ENCODE measurements at places on chromosomes 13 and 19.

DNA sequence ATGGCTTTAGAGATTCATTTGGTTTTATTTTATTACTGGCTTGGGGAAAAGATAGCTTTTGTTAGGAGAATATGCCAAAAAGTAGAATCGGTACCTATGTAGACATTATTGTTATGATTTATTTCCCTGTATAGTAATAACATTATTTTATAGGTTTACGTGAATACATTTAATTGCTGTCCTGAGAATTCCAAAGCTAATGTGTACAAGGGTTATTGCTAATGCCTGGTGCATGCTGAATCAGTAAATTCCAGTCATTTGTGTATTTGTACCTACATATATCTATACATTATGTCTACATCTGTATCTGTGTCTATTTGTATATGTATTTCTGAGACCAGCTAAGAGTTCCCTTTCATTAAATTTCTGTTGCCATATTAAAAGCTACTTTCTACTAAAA lies 550.9 kb downstream of the GPC6 start:
- DNase-seq = no peak

DNA sequence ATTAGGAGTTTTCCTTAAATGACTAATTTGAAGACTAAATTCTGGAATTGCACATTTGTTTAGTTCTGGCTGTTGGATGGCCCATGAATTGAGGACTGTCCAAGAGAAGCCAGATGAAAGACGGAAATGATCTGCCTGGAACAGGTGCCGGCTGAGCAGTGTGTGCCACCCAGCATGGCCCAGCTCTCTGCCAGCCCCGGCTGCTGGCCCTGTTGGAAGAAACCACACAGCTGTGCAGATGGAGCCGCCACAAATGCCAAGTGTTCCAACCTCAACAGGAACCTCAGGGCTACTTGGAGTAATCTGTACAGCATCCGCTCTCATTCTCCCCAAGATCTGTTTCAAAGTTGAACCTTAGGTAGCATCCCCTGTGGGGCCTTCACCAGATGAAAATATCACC lies 67.0 kb upstream of the STARD13 start:
- peak; percentile 4 for DNase-seq

DNA sequence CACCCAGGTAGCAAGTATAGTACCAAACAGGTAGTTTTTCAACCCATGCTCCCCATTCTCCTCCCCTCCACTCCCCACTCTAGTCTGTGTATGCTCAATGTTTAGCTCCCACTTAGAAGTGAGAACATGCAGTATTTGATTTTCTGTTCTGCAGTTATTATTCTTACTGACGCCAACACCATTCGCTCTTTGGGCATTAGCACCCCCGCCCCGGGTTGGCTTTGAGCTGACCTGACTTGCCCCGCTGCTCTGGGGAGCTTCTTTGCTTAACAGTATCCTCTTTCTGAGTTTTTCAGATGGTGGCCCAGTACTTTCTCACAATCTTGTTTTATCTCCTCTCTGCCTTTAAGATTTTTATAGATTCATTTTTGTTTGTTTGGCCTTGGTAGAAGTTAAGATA lies 138.7 kb downstream of the CRYL1 start:
- DNase-seq = no peak

GRCh38 chr13:106467427-106468122 lies 67.9 kb downstream of the EFNB2 start:
- no peak for DNase-seq

DNA sequence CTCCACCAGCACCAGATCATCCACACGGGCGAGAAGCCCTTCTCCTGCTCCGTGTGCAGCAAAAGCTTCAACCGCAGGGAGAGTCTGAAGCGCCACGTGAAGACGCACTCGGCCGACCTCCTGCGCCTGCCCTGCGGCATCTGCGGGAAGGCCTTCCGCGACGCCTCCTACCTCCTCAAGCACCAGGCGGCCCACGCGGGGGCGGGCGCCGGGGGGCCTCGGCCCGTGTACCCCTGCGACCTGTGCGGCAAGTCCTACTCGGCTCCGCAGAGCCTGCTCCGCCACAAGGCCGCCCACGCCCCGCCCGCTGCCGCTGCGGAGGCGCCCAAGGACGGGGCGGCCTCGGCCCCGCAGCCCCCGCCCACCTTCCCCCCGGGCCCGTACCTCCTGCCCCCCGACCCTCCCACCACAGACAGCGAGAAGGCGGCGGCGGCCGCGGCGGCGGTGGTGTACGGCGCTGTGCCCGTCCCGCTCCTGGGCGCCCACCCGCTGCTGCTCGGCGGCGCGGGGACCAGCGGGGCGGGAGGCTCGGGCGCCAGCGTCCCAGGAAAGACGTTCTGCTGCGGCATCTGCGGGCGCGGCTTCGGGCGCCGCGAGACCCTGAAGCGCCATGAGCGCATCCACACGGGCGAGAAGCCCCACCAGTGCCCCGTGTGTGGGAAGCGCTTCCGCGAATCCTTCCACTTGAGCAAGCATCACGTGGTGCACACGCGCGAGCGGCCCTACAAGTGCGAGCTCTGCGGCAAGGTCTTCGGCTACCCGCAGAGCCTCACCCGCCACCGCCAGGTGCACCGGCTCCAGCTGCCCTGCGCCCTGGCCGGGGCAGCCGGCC lies 9.4 kb downstream of the ZNF784 start:
- DNase-seq = no peak

DNA sequence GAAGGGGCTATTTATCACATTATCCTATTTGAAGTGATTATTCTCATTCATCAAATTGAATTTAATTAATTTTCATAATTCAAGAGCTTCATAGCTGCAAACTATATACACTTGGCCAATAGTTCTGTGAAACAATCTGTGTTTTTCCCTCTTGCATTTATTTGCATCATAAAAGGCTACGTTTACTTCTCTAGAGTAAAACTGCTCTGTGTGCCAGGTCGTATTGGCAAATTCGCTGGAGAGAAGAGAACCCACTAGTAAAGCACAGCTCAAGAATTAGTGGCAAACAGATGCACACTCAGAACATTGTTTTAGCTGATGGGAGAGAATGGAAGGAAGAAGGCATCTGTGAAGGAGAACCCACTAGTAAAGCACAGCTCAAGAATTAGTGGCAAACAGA lies 81.8 kb downstream of the CYSLTR2 start:
- no peak for DNase-seq

- no peak for DNase-seq
These were observed 1.2 kb downstream of the LONP1 start for GRCh38 chr19:5718579-5719273.

- DNase-seq = no peak
These were observed 384.2 kb upstream of the ZNF507 start for GRCh38 chr19:31961191-31961590.

- no peak for DNase-seq
These were observed 450.7 kb downstream of the TSHZ3 start for GRCh38 chr19:30898353-30899103.

DNA sequence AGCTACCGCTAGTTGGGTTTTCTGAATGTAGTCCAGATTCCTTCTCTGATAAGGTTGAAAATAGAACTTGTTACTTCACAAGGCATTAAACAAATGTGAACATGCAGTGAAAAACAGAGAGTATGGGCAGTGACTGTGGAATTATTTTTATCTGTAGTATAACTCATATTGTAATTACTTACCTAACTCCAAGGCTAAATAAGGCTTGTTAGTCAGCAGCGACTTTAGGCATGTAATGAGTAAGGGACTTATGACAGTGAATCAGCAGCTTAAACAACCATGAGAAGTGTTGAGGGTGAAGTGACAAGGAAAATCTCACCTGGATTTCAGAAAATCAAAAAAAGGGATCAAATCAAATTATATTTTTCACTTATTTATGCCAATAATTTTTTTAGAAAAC lies 1719.5 kb upstream of the MIR17HG start:
- DNase-seq = no peak

Measured in NCI-H345 (cell line).